ENCODE measurements at places on chromosomes 7 and 10. TPM values are rescaled to one million over a fixed set of nuclear protein-coding genes. Genes with fewer than 3 reads are reported as not detected.

The FZD8 gene
- total RNA-seq, result 4.3 TPM

- DNase-seq, result no peak
- no peaks in the 10 kb centered on the region for H3K27me3 ChIP-seq
- no peak overlapping the region for H3K4me3 ChIP-seq
- H3K36me3 ChIP-seq, result no peaks in the 10 kb centered on the region
These were observed 455.8 kb downstream of the XPNPEP1 start for GRCh38 chr10:109467551-109467950.

The AMPH gene
- 1.4 TPM for total RNA-seq

The ADAM12 gene
- 4.6 TPM for total RNA-seq

DNA sequence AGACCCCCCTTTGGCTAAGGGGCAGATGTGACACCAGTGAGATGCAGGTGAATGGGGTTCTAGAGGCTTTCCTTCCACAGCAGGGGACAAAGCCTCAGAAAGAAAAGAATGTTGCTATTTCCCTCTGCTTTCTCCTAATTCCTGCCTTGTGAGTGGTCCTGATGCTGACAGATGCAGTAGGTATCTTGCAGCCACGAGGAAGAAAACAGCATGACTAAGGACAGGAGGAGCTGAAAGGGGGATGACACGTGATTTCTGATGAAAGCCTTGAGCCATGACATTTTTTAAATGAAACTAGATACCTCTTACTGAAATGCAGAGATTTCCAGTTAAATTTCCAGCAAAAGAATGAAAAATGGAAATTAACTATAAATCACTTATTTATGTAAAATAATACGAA, 92.4 kb downstream of the C1GALT1 start:
- no peaks in the 10 kb centered on the region for H3K36me3 ChIP-seq
- H3K4me3 ChIP-seq, result no peak overlapping the region
- no peaks in the 10 kb centered on the region for H3K4me1 ChIP-seq
- no peak for DNase-seq
- H3K27me3 ChIP-seq, result no peaks in the 10 kb centered on the region

DNA sequence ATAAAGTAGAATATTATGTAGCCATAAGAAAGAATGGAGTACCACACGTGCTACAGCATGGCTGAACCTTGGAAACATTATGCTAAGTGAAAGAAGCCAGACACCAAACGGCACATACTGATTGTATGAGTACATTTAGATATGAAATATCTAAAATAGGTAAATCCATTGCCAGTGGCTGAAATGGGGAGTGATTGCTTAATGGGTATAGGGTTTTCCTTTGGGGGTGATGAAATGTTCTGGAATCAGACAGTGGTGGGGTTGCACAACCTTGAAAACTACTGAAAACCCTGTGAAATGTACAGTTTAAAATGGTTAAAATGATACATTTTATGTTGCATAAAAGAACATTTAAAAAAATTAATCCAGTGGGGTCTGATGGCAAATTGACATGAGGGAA, 667.9 kb downstream of the AUTS2 start:
- H3K4me1 ChIP-seq, result no peaks in the 10 kb centered on the region
- H3K4me3 ChIP-seq, result no peak overlapping the region
- no peak overlapping the region for H3K27ac ChIP-seq

DNA sequence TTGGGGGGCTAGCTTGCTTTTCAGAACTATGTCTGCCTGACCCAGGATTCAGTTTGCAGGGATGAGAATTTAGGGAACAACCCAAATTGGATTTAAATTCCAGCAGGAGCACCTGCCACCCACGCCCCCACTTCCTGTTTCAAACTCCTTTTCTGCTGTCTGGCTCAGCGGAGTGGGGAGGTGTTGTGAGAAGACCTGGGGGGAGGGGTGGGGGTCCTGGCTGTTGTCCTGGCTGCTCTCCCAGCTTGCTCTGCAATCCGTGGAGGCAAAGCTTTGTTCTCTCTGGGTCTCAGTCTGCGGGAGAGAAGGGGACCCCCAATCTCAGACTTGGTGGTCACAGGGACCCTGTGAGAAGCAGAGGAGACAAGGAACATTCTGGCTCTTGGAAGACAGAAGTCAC, 799 bp downstream of the KCNK18 start:
- no peak overlapping the region for H3K27ac ChIP-seq
- H3K36me3 ChIP-seq, result no peaks in the 10 kb centered on the region
- no peaks in the 10 kb centered on the region for H3K27me3 ChIP-seq
- H3K4me3 ChIP-seq, result no peak overlapping the region

DNA sequence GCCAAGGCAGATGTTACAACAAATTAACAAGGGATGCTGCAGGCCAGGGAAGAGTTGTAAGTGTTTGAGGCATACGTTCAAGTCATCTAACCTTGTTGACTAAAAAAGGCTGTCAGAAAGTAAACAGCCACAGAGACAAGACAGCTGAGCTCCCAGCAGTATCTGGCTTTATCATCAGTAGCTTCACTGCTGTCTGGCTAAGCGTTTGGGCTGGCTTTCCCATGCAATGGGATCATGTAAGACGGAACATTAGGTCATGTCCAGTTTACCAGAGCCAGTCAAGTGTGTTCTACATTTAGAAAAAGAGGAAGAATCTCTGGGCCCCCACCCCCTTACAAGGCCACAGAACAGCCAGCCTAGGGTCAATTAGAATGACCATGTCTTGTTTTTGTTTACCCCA, 51.3 kb upstream of the GSAP start:
- no peaks in the 10 kb centered on the region for H3K27me3 ChIP-seq
- no peak overlapping the region for H3K4me3 ChIP-seq
- no peak overlapping the region for H3K27ac ChIP-seq
- no peak for DNase-seq
- H3K4me1 ChIP-seq, result no peaks in the 10 kb centered on the region

GRCh38 chr7:45657890-45658715, 83.9 kb downstream of the ADCY1 start:
- no peak overlapping the region for H3K27ac ChIP-seq
- no peaks in the 10 kb centered on the region for H3K4me1 ChIP-seq
- H3K4me3 ChIP-seq, result no peak overlapping the region

DNA sequence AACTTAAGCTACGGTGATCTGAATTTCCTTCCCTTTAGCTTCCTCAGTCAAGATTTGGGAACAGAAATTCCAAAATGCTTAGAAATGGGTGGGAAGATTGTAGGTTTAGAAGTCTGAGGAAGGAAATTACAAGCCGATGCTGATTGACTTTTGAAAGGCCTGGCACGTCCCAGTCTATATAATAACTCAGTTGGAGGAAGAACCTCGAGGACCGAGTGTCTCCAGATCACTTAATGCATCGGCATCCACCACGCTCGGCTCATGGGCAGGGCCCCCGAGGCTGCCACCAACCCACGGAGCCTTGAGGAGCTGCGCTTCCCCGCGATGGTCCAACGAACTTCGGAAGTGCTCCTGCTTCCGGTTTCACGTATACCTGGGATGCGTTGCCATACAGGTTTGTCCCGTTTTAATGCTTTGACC, 10.4 kb upstream of the SP8 start:
- no peak overlapping the region for H3K4me3 ChIP-seq
- no peak for DNase-seq
- H3K36me3 ChIP-seq, result no peaks in the 10 kb centered on the region
- peaks cover 95% of the 10 kb centered on the region for H3K27me3 ChIP-seq

The SPDYE16 gene
- 0.14 TPM for total RNA-seq

The RELN gene
- 0.28 TPM for total RNA-seq

The PITX3 gene
- total RNA-seq, result 0.05 TPM

GRCh38 chr10:6002809-6003510, 25.6 kb upstream of the IL15RA start:
- no peaks in the 10 kb centered on the region for H3K36me3 ChIP-seq
- no peak overlapping the region for H3K27ac ChIP-seq
- H3K27me3 ChIP-seq, result no peaks in the 10 kb centered on the region
- DNase-seq, result no peak
- no peaks in the 10 kb centered on the region for H3K4me1 ChIP-seq
- no peak overlapping the region for H3K4me3 ChIP-seq

The IDI2 gene
- not detected for total RNA-seq

DNA sequence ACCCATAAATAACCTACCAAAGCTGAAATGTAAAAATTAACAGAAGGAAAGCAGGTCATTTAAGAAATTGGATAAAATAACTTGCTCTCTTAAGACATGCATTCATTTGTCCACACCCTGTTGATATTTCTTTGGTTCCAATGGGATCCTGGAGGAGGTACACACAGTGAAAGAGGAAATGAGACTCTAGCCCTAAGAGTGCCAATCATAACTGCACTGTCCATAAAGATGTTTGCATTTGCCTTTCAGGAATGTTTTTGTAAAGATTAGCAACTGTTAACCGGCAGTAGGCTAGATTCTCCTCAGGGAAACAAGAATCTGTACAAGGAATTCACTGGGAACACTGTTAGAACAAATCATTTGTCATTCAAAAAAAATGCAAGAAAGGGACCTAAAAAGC, 61.0 kb downstream of the MEOX2 start:
- H3K4me1 ChIP-seq, result no peaks in the 10 kb centered on the region
- DNase-seq, result no peak
- no peaks in the 10 kb centered on the region for H3K27me3 ChIP-seq
- H3K27ac ChIP-seq, result no peak overlapping the region

GRCh38 chr7:128844777-128845311, 14.6 kb downstream of the FLNC start:
- no peaks in the 10 kb centered on the region for H3K36me3 ChIP-seq
- no peak overlapping the region for H3K4me3 ChIP-seq
- H3K27me3 ChIP-seq, result no peaks in the 10 kb centered on the region
- no peak overlapping the region for H3K27ac ChIP-seq

DNA sequence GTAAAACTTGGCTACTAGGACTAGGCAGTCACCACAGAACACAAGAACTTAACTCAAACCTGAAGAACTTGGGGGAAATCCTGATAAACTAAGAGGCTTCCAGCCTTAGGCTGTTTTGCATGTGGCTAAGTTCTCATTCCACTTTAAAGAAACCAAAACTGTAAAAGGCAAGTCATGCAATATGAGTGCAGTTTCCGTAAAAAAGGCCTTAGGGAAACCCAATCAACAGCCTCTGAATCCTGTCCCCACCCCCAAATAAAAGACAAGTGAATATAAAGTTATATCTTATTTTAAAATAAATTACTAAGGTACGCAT, 95.1 kb downstream of the USP6NL start:
- H3K4me3 ChIP-seq, result no peak overlapping the region
- H3K27ac ChIP-seq, result peak overlapping the region; percentile 14
- H3K36me3 ChIP-seq, result no peaks in the 10 kb centered on the region
- H3K27me3 ChIP-seq, result no peaks in the 10 kb centered on the region

The PRR15 gene
- 0.09 TPM for total RNA-seq

DNA sequence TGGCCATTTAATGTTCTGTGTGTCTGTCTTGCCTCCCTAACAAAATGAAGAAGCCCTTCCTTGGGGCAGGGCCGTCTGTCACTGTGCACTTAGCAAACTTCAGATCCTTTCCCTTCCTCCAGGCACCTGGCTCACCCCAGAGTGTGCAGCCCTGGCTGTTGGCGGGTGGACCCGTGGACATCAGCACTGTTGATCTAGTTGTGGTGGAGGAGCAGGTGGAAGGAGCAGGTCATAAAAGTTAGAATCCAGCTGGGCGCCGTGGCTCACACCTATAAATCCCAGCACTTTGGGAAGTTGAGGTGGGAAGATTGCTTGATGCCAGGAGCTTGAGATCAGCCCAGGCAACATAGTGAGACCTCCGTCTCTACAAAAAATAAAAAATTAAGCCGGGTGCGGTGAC, 12.7 kb downstream of the RAB19 start:
- H3K4me1 ChIP-seq, result peaks cover 18% of the 10 kb centered on the region
- H3K4me3 ChIP-seq, result no peak overlapping the region
- no peak for DNase-seq
- H3K36me3 ChIP-seq, result no peaks in the 10 kb centered on the region

- H3K36me3 ChIP-seq, result no peaks in the 10 kb centered on the region
- DNase-seq, result no peak
- H3K4me1 ChIP-seq, result peaks cover 8% of the 10 kb centered on the region
- H3K4me3 ChIP-seq, result no peak overlapping the region
- no peaks in the 10 kb centered on the region for H3K27me3 ChIP-seq
These were observed 93.7 kb upstream of the DNAAF5 start for GRCh38 chr7:632831-633210.

Data from thymus (tissue), 14 donors.